ENCODE measurements at places on chromosomes 3 and 15. TPM values are rescaled to one million over a fixed set of nuclear protein-coding genes. Genes with fewer than 3 reads are reported as not detected.

ALDH1A2 gene
- 27.3 TPM for total RNA-seq

- no peak overlapping the region for H3K4me3 ChIP-seq
- no peaks in the 10 kb centered on the region for H3K27me3 ChIP-seq
- DNase-seq: no peak
- H3K27ac ChIP-seq: no peak overlapping the region
- H3K4me1 ChIP-seq: no peaks in the 10 kb centered on the region
Measured at GRCh38 chr3:95798628-95799027, 1015.8 kb upstream of the EPHA6 start.

DNA sequence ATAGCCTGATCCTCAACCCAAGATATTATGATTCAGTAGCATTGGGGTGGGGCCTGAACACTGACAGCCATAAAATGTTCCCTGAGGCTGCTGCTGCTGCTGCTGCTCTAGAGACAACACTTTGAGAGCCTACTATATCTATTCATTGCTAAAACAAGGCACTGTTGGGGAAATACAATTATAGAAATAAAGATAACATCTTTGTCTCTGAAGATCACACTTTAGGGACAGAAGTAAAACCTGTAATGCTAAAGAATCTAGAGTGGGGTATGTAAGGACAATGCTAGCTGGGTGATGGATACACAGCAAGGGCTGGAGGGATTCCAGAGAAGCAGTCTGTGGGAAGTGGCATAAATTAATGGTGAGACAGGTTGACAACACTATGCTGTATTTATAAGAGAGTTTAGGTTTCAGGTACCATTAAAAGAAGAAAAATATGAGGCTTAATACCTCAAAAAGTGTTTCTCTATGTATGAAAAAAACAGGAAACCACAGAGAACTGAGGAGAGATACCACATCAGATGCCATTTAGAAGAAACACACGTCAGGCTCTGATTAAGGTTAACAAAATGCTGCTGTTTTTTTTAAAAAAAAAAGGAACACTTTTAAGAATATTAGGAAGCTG, 115.9 kb downstream of the CBLB start:
- no peaks in the 10 kb centered on the region for H3K36me3 ChIP-seq
- H3K27ac ChIP-seq: peak overlapping the region; percentile 52
- no peak for DNase-seq
- no peaks in the 10 kb centered on the region for H3K27me3 ChIP-seq

DNA sequence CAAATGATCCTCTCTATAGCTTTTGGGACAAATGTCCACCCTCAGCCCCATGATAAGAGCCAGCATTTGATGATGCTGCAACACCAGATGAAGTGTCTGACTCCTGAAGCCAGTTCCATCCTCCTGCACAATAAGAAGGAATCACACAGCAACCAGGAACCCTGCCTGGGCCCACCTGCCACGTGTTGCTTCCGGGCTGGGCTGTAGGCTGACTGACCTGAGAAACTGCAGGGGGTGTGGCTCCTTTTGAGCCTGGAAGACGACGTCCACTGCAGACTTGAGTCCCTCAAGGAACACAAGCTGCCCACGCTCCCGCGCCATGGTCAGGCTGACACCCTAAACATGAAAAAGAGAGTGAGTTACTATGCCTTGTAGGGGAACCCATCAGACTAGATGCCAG, 9.4 kb downstream of the ELP6 start:
- peaks cover 48% of the 10 kb centered on the region for H3K36me3 ChIP-seq
- no peak for DNase-seq

P4HTM gene
- 38.0 TPM for total RNA-seq

DNA sequence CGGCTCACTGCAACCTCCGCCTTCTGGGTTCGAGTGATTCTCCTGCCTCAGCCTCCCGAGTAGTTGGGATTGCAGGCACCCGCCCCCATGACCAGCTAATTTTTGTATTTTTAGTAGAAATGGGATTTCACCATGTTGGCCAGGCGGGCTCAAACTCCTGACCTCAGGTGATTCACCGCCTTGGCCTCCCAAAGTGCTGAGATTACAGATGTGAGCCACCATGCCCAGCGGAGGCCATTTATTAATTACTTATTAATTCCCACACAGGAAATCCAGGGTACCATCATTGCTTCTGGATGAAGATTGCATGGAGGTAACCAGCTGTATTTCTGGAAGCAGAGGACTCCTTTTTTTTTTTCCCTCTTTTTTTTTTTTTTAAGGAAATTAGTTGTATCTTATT, 37.8 kb downstream of the MAP4 start:
- no peaks in the 10 kb centered on the region for H3K27me3 ChIP-seq
- no peaks in the 10 kb centered on the region for H3K36me3 ChIP-seq
- no peak overlapping the region for H3K4me3 ChIP-seq
- no peak overlapping the region for H3K27ac ChIP-seq

Data from upper lobe of right lung (tissue), 1 donor.